ENCODE measurements at places on chromosomes 6 and 20.

DNA sequence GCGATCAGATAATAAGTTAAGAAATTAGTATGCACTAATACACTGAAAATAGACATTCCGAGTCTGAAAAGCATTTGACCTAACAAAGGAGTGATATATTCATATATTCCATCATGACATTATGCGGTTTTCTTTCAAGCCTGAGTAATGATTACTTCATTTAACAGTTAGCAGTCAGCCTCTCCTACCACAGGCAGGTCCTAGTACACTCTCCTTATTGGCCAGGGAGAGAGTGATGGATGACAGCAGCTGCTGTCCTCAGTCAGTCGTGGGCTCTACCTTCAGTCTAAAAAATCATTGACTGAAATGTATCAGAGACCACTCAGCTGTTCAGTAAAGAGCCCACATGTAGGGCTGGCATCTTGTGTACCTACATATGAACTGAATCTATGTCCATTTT lies 33.2 kb upstream of the VGLL2 start:
- H3K27ac ChIP-seq: no peak overlapping the region
- no peak overlapping the region for H3K4me3 ChIP-seq
- H3K36me3 ChIP-seq: no peaks in the 10 kb centered on the region

- no peaks in the 10 kb centered on the region for H3K36me3 ChIP-seq
- no peak overlapping the region for H3K27ac ChIP-seq
- no peak overlapping the region for H3K4me3 ChIP-seq
- no peaks in the 10 kb centered on the region for H3K4me1 ChIP-seq
Observed at GRCh38 chr6:95785785-95786184, 208.4 kb downstream of the MANEA start.

DNA sequence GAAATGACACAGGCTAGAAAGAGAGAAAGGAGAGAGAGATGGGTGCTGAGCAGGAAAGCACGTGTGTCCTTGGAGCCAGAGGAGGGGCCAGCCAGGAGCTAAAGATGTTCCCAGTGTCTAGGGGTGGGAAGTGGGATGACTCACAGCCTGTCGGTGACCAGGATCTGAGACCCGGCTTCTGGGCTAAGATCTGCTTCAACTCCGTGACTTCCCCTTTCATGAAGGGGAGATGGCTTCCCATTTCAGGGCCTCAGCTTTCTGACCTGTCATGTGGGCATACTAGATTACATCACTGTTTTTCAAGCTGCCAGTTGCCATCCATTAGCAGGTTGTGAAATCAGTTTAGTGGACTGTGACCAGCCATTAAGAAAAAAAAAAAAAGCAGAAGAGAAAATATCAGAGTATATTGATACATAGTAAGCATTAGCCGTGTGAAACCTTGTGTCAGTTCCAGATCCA lies 5.4 kb downstream of the TGM3 start:
- H3K4me1 ChIP-seq: peaks cover 19% of the 10 kb centered on the region
- no peaks in the 10 kb centered on the region for H3K36me3 ChIP-seq
- H3K27me3 ChIP-seq: peaks cover 10% of the 10 kb centered on the region
- H3K4me3 ChIP-seq: no peak overlapping the region

DNA sequence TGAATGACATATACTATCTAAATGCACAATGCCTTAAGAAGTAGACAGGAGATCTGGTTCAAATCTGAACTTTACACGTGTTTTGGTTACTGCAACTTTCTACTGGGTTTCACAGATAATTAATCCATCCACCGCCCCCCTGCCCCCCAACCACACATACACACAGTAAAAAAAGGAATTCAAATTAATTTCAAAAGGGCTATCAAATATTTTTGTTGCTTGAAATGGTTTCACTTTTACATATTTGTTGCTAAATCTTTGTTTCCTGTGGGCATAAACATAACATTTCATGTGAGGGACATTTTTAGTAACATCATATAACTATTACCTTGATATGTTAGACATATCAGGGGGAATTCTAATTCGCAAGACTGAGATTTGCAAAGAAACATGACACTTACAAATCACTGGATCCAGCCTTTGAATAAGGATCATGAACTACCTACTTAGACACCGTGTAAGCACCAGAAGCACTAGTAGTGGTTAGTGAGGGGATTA lies 7.5 kb downstream of the NEDD9 start:
- DNase-seq: no peak
- peaks cover 1% of the 10 kb centered on the region for H3K36me3 ChIP-seq
- H3K4me1 ChIP-seq: peaks cover 48% of the 10 kb centered on the region
- no peak overlapping the region for H3K27ac ChIP-seq

- no peaks in the 10 kb centered on the region for H3K27me3 ChIP-seq
- no peak overlapping the region for H3K4me3 ChIP-seq
- DNase-seq: no peak
- H3K36me3 ChIP-seq: no peaks in the 10 kb centered on the region
- H3K4me1 ChIP-seq: peaks cover 5% of the 10 kb centered on the region
- peak overlapping the region; percentile 17 for H3K27ac ChIP-seq
Observed at GRCh38 chr6:38350942-38351341, 288.8 kb downstream of the BTBD9 start.

GRCh38 chr6:147448775-147449174 lies 59.7 kb upstream of the SAMD5 start:
- DNase-seq: no peak
- no peak overlapping the region for H3K4me3 ChIP-seq
- H3K27ac ChIP-seq: no peak overlapping the region
- H3K27me3 ChIP-seq: peaks cover 16% of the 10 kb centered on the region
- H3K36me3 ChIP-seq: no peaks in the 10 kb centered on the region
- peaks cover 1% of the 10 kb centered on the region for H3K4me1 ChIP-seq

DNA sequence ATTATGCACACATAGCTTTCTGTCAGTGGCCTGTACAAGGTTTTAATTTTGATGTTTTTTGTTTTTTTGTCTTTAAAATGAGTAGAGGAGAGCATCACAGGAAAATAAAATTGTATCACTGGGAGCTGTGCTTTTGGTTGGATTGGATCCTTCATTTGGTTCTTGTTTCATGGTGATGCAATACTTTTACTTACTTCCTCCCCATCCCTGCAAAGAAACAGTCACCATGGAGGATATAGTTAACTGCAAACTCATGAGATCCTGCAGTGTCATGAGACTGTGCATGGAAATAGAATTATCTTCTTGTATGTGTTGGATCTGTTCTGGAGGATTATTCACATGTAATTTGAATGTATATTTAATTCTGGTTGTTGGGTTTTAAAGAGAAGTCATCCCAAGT lies 122.3 kb downstream of the JARID2 start:
- no peaks in the 10 kb centered on the region for H3K27me3 ChIP-seq
- peaks cover 27% of the 10 kb centered on the region for H3K4me1 ChIP-seq
- H3K27ac ChIP-seq: no peak overlapping the region
- DNase-seq: no peak
- H3K36me3 ChIP-seq: no peaks in the 10 kb centered on the region
- H3K4me3 ChIP-seq: no peak overlapping the region

- DNase-seq: no peak
- no peaks in the 10 kb centered on the region for H3K27me3 ChIP-seq
- H3K27ac ChIP-seq: peak overlapping the region; percentile 88
- no peak overlapping the region for H3K4me3 ChIP-seq
Observed at GRCh38 chr20:53692465-53693067, 98.9 kb upstream of the ZNF217 start.

DNA sequence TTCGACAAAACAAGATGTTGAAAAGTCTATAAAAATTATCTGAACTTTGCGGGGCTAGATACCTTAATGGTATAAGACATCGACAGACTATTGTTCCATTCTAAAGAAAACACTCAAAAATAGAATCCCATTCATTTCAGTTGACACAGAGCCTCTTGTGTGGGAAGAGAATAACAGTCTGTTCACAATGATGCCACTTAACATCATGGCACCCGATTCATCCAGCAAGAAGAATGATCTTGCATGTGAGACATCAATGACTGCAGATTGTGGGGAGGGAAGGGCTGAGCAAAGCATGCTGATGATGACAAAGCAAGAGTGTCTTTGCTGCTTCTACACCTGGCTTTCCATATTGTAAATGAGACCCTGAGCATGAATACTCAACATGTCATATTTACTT lies 49.7 kb upstream of the ARMH2 start:
- H3K27me3 ChIP-seq: no peaks in the 10 kb centered on the region
- no peak for DNase-seq
- peaks cover 8% of the 10 kb centered on the region for H3K4me1 ChIP-seq
- H3K27ac ChIP-seq: no peak overlapping the region

DNA sequence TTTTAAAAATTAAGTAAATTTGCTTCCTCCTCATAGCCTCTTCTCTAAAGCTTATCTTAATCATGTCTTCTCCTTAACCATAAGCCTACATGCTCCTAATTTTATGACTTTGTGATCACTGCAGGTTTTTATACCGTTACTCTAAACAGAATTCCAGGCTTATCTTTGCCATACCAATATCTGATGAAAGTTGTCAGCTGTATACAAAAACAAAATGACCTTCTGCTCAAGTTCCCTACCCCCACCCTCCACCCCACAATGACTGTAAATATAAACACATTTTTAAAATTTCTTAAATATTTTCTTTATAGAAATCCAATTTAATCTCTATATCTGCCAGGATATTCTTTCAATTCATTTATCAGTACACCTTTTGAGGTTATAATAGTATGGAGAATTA lies 60.5 kb upstream of the SGK1 start:
- peaks cover 2% of the 10 kb centered on the region for H3K36me3 ChIP-seq
- H3K4me1 ChIP-seq: peaks cover 28% of the 10 kb centered on the region
- peak overlapping the region; percentile 97 for H3K27ac ChIP-seq
- H3K27me3 ChIP-seq: no peaks in the 10 kb centered on the region
- H3K4me3 ChIP-seq: no peak overlapping the region

DNA sequence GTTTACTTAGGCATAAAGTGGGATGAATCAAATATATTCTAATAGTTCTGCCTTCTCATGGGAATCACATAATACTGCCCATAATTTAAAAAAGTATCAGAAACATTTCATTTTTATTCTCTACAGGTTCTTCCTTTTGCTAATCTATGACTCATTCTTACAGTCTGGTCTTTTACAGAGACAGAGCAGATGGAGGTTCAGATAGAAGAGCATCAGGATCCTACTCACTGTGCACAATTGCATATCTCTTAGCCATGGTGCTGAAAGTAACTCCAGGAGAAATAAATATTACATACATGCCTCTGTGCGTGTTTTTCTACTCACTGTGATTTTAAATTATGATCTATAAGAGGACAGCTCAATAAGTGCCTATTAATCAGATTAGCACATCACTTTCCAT lies 16.3 kb upstream of the OR2B6 start:
- H3K4me1 ChIP-seq: no peaks in the 10 kb centered on the region
- H3K36me3 ChIP-seq: no peaks in the 10 kb centered on the region
- H3K4me3 ChIP-seq: no peak overlapping the region
- no peak for DNase-seq
- peaks cover 25% of the 10 kb centered on the region for H3K27me3 ChIP-seq
- no peak overlapping the region for H3K27ac ChIP-seq

DNA sequence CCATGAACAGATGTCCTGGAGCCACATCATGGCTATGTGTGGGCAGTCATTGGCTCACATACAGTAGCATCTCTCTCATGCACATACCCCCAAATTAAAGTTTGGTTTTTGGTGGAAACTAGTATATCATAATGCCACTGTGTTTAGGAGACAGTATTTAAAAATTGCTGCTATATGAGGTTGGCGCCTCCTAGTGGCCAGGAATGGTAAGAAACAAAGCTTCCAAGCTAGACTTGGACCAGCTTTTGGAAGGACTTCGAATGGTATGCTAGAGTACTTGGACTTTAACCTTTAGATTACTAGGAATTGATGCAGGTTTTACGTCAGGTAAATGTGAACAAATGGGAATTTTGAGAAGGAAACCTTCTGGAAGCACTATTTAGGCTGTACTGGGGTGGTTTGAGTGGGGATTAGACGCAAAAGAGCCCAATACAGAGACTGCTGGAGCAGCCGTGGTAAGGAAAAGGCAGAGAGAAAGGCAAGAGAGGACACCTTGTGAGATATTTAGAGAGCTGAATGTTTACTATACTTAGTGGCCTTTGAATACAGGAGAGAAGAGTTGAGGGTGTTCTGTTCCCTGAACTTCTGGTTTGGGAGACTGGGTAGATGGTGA lies 23.8 kb downstream of the PRSS35 start:
- no peak overlapping the region for H3K27ac ChIP-seq
- DNase-seq: peak; percentile 19
- no peaks in the 10 kb centered on the region for H3K36me3 ChIP-seq
- no peak overlapping the region for H3K4me3 ChIP-seq

GRCh38 chr20:43448748-43449535 lies 8.8 kb upstream of the SRSF6 start:
- H3K4me3 ChIP-seq: no peak overlapping the region
- H3K36me3 ChIP-seq: no peaks in the 10 kb centered on the region
- H3K4me1 ChIP-seq: peaks cover 5% of the 10 kb centered on the region
- H3K27me3 ChIP-seq: peaks cover 11% of the 10 kb centered on the region

DNA sequence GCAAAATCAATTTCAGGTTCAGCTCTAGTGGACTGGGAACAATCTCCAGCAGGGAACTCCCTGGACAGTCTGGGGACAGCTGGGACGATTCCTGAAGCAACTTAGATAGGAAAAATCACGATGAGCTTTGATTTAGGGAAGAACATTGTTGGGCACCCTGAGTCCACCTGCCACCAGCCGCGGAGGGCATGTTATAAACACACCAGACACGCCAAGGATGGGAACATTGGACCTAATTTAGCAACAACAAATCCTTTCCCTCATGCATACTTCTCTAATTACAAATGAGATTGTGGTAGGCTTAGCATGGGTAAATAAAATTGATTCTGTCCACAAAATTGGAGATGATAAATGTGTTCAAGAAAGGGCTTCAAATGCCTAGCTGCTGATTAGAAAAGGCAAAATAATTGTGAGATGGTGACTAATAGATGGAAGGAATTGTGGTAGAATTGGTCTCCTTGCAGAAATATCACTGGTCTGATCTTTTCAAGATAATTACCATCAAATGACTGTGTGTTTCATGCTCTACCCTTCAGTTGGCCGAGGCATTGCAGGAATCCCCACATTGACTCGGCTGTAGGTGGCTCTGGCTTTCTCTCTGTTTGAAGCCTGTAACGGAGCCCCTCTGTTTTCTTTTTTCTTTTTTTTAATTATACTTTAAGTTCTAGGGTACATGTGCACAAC lies 6.1 kb upstream of the NANP start:
- no peak overlapping the region for H3K27ac ChIP-seq
- no peaks in the 10 kb centered on the region for H3K27me3 ChIP-seq
- peaks cover 3% of the 10 kb centered on the region for H3K36me3 ChIP-seq
- DNase-seq: no peak
- no peaks in the 10 kb centered on the region for H3K4me1 ChIP-seq

GRCh38 chr20:3276680-3277015 lies 37.7 kb upstream of the SLC4A11 start:
- H3K36me3 ChIP-seq: peaks cover 29% of the 10 kb centered on the region
- H3K27ac ChIP-seq: no peak overlapping the region
- DNase-seq: no peak
- no peaks in the 10 kb centered on the region for H3K27me3 ChIP-seq
- no peaks in the 10 kb centered on the region for H3K4me1 ChIP-seq

DNA sequence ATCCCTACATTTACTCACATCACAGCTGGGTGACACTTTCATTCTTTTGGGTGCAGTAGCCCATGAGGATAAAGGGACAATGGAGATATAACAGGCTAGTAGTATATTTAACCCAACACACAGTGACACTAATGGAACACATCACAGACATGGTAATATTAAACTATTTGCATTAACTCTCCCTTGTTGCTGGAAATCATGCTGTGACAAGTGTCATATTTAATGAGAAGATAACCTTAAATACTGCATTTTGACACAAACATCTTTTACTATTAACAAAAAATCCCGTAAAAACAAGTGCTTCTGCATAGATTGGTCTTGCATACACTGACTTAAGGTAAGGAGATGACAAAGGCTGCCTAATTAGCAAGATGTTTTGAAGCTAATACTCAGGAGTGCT lies 45.5 kb downstream of the CNR1 start:
- no peaks in the 10 kb centered on the region for H3K36me3 ChIP-seq
- H3K4me3 ChIP-seq: no peak overlapping the region
- H3K4me1 ChIP-seq: no peaks in the 10 kb centered on the region
- no peaks in the 10 kb centered on the region for H3K27me3 ChIP-seq

All from progenitor cell of endocrine pancreas (in vitro differentiated cells).